ENCODE measurements at places on chromosomes 1 and 21.

DNA sequence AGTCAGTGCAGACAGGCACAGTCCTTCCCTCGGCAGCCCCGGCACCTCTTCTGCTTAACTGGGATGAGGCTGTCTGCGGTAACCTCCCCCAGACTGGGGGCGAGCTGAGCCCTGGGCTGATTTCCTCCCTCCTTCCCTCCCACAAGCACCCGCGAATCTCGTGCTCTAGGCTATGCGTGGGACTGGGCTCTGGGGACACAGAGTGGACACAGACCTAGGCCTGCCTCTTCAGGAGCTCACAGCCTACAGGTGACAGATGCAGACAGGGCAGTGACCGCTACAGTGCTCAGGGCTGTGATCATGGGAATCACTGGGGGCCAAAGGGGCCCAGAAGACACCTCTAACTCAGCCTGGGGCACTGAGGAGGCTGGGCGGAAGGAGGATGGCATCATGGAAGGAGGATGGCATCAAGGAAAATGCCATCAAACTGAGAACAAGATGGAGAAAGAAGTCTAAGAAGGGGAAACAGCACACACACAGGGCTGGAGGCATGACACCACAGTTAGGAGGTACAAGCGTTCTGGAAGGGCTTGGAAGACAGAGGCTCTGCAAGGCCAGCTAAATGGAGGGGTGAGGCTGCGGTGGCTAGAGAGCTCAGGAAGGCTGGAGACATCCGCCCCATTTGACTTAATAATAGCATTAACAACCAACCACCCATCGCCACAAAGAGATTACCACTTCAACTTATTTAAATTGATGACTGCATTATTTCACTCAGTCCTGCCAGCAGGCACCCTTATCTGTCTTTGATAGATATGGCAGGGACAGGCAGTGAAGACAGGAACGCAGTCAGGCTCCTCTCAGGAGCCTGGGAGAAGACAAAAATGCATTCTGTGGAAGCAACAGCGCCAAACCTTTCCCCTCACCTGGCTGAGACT is 4.2 kb downstream of the TTC39A start:
- no peak for DNase-seq

DNA sequence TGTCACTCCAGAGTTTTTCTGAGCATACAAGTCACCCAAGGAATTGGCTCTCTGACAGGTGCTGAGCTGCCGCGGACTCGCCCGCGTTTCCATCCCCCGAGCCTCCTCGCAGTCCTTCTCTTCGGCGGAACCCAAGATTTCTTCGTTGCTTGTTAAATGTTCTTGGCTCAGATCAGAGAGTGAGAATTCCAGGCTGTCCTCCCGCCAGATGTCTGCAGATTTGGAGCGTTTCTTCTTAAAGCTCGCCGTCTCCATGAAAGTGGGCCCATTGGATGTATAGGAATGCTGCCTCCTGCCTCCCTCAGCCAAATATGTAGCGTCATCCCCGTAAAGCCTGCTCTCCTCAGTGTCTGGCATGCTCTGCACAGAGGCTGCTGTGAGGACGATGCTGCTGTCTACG is 77.8 kb downstream of the TIAM1 start:
- no peak for DNase-seq

- no peak for DNase-seq
Observed at GRCh38 chr1:153374071-153374470, 1.4 kb downstream of the S100A12 start.

DNA sequence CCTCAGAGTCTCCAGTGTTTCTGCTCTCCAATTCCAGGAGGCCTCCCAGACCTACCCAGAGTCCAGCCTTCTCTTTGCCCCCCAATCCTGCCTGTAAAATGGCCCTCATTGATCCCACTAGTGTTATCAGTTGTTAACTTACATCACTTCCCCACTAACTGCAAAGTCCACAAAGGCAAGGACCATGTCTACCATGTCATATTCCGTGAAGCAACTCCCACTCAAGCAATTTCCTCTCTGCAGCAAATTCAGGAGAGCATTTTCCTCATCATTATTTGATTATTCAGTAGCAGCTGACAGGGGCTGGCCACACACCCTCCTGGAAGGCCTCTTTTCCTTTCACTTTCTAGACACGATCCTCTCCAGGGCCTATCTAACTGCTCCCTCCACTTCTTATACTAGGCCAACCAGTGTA is 153.5 kb downstream of the RERE start:
- no peak for DNase-seq

DNA sequence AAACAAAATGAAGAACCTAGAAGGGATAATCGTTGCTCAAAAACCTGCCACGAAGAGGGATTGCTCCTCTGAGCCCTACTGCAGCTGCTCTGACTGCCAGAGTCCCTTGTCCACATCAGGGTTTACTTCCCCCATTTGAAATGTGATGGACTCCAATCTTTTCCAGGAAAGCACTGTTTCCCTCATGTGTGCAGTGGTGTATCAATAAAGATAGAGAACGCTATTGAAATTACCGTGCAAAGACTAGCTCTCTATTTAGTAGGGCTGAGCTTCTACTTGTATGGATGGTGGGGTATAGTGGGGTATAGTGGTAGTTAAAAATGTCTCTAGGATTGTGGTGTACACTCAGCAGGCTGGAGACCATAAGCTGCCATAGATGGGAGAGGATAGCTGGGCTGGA is 3.7 kb downstream of the TMCO2 start:
- DNase-seq, result no peak

DNA sequence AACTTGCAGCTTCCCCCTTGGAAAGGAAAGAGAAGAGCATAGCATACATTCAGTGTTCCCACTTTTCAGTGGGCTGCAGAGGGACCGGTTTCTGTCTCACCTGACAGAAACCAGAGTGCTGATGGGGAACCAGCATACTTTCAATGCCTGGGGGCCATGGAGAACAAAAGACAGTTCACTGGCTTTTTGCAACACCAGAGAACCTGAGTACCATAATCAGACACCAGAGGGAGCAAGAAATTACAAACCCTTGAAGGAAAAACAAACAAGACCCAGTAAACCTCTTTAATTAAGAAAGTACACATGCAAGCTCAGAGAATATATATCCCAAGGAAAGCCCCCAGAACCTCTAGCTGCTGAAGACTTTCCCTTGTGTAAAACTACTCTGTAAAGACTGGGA is 51.1 kb downstream of the CSMD2 start:
- no peak for DNase-seq

- DNase-seq, result no peak
Observed at GRCh38 chr1:175373786-175374623, 181.4 kb upstream of the KIAA0040 start.

GRCh38 chr1:201653883-201654282 is 115.0 kb downstream of the NAV1 start:
- no peak for DNase-seq

DNA sequence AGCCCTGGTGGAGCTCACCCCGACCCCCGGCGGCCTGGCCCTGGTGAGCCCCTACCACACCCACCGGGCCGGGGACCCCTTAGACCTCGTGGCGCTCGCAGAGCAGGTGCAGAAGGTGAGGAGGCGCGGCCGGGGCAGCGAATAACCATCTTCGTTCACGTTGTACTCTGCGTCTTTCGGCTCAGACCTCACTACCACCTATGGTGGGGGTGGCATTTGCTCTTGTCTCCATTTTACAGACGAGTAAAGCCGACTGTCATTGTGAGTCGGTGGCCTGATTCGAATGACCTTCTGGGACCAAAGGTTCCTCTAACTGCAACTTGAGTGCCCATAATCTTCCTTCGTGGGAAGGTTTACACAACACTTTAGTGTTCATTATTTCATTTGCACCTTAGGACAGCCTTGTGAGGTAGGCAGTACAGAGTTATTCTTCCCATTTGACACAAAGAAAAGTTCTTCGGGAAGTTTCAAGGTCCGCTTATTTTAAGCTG is 506 bp downstream of the C1orf50 start:
- no peak for DNase-seq

DNA sequence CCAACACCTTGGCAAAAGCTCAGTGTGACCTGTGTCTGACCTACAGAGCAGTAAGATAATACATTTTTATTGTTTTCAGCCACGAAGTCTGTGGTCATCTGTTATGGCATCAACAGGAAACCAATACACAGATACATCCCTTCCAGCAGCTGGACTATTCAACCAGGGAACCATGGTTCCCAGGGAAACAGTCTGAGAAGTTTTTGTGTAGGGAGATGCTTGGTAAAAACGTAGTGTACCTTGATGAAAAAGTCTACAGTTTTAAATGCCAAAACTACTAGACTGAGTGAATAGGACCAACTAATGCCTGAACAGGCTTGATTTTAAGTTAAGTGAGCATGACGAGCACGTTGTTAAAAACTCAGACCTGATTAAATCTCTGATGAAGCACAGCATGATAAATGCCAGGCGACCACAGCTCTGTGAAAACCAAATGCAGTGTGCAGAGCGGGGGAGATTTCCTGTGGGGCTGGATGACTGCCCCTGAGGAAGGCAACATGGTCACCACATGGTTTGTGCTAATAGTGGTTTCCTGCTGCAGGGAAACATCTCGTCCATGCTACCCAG is 228.9 kb downstream of the TNR start:
- no peak for DNase-seq

DNA sequence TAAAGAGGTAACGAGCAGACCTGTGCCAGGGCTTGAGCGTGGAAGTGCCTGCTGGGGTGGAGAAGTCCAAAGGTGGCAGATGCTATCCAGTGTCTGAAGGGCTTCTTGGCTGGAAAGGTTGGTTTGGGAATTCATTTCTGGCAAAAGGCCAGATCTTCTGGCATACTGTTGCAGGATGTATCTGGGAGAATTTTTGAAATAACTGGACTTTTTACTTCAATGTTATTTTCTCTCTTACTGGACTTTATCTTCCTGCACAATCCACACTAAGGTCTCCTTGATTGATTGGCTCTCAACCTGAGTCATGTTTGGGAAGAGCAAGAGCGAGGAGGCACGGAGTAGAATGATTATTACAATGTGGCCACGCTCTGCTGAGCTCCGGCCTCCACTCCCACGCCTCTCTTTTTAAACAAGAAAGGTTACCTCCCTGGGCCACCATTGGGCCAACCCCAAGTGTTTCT is 278.4 kb downstream of the TM2D1 start:
- DNase-seq, result no peak

DNA sequence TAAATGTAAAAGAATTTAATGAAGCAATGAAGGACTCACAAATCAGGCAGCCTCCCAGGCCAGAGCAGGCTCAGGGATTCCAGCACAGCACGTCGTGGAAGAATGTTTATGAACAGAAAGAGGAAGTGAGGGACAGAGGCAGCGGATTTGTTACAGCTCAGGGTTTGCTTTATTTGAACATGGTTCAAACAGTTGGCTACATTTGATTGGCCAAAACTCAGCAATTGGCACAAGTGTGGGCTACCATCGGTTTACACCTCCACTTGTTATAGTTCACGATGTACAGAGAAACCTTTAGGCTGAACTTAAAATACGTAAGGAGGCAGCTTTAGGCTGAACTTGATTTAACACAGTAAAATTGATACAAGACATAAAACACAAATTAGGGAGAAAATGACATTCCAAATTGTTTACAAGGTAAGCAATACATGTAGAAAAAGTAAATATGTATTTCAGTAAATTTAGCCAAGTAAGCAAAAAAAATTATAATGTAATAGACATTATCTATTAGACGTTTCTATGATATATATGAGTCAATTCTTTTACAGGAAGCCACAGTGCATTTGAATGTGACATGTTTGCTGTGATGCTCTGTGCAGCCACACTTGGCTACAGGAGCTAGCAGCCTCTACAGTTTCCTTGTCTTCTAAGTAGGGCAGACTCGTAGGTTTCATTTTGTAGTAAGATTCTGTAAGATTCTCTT is 126.5 kb downstream of the ADSS2 start:
- DNase-seq, result no peak

GRCh38 chr1:40341491-40342380 is 24.6 kb upstream of the COL9A2 start:
- DNase-seq, result no peak

DNA sequence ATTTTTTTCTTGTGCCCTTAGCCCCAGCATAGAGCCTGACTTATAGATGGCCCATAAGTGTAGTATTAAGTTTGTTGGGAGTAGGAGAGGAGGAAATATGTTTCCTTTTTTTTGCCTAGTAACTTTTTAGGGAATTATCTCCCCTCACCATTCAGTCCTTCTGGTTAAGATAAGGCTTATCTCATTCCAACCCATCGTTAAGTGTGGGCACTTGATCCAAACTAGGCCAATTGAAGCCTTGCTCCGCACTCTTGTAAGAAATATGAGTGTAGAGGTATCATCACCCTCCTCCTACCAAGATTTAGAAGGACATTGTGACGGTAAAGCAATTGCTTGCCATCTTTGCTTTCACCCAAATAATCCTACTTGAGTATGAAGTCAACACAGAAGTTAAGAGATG is 8.8 kb upstream of the FGGY start:
- DNase-seq, result no peak

DNA sequence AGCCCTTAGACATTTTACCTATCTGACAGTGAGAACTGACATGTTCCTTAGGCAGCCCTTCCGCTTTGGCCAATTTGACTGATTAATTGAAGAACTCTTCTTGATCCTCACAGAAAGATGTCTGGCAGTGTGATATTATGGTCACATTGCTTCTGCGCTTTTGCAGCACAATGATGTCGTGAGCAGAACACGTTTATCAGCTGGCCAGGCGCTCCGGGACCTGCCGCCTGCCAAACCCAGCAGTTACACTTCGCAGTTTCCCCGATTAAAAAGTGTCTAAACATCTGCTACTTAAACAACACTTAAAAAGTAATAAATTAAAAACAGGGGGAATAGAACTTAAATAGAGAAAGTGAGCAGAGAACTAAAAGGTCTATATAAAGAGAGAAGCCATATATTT is 103.5 kb upstream of the ETS2 start:
- DNase-seq, result no peak

- no peak for DNase-seq
Observed at GRCh38 chr1:40753142-40753882, 30.3 kb upstream of the KCNQ4 start.

DNA sequence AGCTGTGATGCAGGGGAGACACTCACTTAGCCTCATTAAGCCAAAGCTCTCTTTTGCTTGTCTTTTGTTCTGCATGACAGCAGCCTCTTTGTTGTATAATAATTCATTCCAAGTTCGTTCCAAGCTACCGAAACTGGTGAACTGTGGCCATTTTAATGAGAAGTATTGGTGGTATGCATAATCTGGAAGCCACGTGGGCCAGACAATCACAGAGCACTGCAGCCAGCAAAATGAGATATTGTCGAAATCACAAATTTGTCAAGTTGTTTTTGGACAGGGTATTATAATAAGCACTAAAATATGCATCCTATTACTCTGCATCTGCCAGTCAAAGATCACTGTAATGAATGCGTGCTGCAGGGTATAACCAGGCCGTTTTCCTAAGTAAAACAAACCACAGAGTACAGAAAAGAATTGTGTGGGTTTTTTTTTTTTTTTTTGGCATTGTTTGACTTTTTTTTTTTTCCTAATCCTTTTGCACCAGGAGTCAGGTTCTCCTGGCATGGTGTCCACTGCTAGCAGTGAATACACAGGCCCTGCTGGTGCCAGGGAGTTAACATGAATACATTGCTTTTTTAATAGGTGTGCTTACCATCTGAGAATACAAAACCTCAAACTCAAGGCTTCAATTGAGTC is 423.9 kb downstream of the PTBP2 start:
- DNase-seq, result no peak

DNA sequence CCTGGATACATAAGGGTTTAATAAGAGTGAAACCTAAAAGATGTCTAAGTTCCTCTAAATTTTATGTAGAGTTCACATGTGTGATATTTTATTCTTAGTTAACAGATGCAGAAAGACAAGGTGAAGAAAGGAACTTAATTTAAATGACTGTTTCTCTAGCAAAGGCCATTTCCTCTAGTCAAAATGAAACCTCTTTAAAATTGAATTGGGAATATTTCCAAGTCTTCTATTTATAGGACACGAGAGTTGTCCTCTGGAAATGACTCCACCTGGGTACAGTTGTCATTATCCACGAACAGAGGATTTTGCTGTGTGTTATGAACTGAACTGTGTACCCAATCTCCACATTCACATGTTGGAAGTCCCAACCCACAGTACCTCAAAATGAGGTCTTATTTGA is 64.5 kb upstream of the KCNK1 start:
- no peak for DNase-seq
